ENCODE measurements at places on chromosomes 16 and 17.

DNA sequence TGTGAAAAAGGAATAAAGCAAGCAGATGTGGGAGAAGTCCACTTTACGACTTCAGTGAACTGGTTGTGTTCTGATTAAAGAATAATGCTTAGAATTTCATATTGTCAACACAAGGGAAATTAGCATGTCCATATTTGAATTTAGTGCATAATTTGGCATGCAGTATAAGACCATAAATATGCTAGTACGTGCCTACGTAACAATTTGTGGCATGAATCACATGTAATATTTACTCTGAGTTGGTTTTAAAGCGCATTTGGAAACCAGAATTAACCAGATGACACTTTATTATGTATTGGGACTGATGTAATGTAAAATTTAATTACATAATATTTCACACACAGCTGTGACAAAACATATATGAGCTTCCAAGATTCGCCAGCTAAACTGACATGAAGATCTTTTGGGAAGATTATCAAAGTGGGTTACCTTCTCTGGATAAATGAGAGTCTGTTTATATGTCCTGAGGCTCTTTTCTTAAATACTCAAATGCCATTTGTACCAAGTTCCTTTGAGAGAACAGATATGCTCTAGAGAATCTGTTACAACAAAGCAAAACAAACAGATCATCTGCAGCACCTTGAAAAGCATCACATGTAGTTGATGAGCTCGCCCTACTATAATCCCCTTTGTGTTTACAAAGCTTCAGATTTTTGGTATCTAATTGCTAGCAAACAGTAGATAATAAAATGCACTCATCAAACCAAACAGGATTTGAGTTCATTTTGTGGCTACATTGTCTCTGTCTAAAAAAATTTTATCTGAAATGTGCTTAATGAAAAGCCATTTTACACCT is 1468.6 kb downstream of the CDH11 start:
- DNase-seq: no peak

DNA sequence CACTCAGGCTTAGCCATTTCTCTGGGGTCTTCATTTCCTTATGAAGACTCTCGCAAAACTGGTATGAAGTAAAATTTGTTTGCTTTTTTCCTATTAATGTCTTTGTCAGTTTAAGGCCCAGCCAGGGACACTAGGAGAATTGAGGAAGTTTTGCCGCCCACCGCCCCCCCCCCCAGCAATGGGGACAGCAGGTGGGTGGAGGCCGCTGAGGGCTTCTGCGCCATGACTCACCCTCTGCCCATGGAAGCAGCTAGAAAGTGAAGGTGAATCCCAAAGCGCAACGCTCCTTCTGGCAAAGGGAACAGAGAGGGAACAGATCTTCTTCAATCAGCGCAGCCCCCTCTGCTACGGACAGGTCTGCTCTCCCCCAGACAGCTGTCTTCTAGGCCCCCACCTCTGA is 49.7 kb downstream of the MARF1 start:
- no peak for DNase-seq

- no peak for DNase-seq
Observed at GRCh38 chr17:18226284-18226945, 980 bp downstream of the LLGL1 start.

- DNase-seq: no peak
Observed at GRCh38 chr17:55245986-55246385, 18.8 kb upstream of the HLF start.

DNA sequence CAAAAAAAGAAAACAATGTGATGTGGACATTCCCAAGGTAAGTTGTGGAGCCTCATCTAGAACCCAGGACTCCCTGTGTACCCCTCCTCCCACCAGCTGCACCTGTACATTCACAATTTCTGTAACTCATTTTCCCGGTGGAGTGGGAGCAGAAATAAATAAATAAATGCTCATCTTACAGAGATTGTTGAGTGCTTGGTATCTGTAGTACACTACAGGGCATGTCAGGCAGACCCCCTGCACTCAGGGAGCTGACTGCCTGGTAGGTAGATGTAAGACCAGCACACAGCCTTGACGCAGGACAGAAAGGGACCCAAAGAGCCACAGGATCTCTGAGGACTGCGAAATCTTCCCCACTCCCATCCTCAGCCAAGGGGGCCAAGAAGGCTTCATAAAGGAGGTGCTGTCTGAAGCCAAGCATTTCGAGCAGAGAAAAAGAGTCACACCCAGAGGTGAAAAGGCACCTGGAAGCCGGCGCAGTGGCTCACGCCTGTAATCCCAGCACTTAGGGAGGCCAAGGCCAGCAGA is 6.5 kb downstream of the EIF1 start:
- no peak for DNase-seq

DNA sequence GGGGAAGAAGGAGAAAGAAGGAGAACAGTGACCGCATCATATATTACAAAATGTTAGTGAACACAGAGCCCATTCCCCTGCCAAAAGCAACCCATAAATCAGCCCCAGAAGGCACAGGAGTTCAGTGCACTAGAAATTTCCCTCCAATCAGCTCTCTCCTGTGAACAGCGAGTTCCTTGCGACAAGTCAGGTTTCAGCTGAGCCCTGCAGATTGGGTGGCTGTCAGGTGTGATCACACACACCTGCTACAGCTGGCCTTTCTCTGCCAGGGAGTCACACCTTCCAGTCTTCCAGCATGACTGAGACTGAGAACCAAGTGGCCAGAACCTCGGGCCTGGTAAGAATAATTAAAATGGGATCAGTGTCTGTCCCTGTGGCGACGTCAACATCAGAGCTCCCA is 60.2 kb downstream of the SHISA9 start:
- DNase-seq: no peak

DNA sequence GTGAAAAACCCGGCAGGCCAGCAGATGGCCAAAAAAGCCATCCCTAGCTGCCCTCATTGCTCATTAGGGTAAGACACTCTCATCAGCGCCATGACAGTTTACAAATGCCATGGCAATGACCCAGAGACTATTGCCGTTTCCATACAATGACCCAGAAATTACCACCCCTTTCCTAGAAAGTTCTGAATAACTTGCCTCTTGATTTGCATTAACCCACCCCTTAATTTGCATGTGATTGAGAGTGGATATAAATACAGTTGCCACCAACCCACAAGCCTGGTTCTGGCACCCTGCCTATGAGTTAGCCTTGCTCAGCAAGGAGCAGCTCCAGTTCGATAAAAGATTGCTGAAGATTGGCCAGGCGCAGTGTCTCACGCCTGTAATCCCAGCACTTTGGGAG is 16.1 kb upstream of the C16orf54 start:
- no peak for DNase-seq

DNA sequence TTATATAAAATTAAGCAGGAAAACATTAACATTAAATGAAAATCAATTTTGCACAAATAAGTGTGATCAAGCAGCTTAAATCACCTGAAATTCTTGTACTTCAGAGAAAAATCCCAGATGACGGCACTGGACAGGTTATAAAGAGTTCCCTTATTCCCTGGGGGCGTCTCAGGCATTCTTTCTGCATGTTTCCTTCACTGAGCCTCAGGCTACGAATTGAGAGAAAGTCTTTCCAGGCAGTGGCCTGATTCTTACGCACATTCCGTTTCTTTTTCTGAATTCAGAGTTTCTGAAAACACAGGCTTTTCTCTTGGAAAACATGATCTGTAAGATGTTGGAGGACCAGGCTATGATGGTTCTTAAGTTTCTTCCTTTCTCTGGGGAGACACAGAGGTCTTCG is 22.1 kb upstream of the PITPNM3 start:
- no peak for DNase-seq

DNA sequence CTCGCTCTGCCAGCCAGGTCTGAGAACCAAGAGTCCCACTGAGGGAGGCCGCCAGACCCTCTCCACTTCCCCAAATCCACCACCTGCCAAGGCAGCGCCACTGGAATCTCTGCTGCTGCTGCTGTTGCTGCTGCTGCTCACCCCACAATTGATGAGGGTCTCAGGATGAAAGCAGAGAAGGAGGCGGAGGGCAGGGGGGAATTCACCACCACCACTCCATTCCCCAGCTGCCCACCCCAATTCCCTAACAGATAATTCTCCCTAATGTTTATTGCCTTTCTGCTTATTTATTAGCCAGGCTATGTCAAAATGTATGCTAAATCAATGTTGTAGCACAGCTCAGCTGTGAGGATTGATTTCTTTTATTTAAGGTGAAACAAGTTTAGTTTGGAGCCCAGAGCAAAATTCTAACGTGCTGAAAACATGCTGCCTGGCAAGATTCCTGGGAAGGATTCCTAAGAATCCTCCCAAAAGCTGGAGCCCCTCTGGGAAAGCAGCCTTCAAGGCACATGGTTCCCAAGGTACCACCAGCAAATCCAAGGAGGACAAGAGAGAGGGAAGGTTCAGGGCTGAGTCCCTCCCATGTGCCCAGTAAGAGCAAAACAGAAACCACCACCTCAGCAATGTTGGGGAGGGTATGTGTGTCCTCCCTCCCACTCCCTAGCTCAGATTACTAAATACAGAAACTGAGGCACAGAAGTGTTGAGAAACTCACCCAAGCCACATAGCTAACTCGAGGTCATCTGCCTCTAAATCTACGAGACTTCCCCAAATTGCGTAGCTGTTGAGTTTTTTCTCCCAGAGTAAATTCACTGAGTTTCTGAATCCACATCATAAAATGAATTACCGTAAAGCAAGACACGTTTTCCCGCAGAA is 12.2 kb upstream of the CDH5 start:
- DNase-seq: no peak

GRCh38 chr16:17371299-17371698 is 99.5 kb downstream of the XYLT1 start:
- DNase-seq: no peak

- DNase-seq: no peak
Observed at GRCh38 chr17:681316-681715, 33.3 kb downstream of the VPS53 start.

- no peak for DNase-seq
Observed at GRCh38 chr16:9497750-9498149, 406.3 kb downstream of the HAPSTR1 start.

GRCh38 chr17:50029185-50029584 is 26.7 kb upstream of the ITGA3 start:
- DNase-seq: no peak

DNA sequence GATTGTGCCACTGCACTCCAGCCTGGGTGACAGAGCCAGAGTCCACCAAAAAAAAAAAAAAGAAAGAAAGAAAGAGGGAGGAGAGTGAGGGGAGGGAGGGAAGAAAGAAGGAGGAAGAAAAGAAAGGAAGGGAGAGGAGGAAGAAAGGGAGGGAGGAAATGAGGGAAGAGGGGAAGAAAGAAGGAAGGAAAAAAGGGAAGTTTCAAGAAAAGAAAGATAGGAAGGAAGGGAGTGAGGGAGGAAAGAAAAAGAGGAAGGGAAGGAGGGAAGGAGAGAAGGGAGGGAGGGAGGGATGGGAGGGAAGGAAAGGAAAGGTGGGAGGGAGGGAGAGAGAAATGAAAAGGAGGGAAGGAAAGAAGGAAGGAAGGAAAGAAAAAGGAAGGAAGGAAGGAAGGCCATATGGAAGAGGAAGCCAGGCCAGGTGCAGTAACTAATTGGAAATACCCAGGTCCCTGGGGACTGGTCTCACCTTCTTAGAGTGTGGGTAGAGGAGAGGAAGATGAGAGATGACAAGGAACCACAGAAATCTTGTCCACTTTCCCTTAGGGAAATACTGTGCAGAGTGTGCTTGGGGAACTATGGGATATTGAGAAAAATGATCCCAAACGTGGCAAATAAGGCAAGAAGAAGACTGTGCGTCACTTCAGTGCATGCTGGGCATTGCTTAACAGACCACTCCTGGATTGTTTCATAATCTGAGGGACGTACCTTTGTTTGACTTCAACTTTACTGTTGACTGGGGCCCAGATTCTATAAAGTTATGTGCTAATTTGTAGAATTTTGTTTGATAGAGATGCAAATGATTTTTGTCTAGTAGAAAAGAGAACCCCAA is 15.1 kb upstream of the CSNK2A2 start:
- DNase-seq: no peak

DNA sequence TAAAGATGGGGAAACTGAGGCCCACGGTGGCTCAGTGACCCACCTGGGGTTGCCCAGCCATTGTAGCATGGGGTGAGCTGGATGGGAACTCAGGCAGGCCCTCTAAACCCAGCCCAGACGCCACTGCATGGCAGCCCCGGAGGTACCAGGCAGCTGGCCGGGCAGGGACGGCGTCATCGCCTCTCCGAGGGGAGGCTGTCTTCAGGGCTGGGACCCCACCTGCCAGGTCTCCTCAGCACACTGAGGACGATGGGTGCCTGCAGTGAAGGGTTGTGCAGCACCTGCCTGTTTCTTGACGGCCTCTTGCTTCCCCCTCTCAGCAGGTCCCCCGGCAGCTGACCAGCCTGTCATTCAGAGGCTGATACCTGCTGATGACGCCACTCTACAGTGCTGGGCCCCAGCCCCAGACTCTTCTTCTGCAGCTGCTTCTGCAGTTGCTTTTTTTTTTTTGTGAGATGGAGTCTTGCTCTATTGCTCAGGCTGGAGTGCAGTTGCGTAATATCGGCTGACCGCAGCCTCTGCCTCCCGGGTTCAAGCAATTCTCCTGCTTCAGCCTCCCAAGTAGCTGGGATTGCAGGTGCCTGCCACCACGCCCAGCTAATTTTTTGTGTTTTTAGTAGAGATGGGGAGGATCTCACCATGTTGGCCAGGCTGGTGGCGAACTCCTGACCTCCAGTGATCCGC is 24.7 kb downstream of the RNF213 start:
- DNase-seq: no peak
